ENCODE measurements at places on chromosomes 11 and 22.

GRCh38 chr11:11028017-11028692 lies 170.3 kb upstream of the ZBED5 start:
- DNase-seq, result peak; percentile 45
- H3K36me3 ChIP-seq, result no peaks in the 10 kb centered on the region
- H3K4me1 ChIP-seq, result no peaks in the 10 kb centered on the region
- H3K27ac ChIP-seq, result no peak overlapping the region

- DNase-seq, result no peak
- no peaks in the 10 kb centered on the region for H3K4me1 ChIP-seq
- no peaks in the 10 kb centered on the region for H3K36me3 ChIP-seq
- no peak overlapping the region for H3K4me3 ChIP-seq
- peak overlapping the region; percentile 65 for H3K27ac ChIP-seq
Measured at GRCh38 chr11:93249459-93250220, 51.8 kb upstream of the SLC36A4 start.

DNA sequence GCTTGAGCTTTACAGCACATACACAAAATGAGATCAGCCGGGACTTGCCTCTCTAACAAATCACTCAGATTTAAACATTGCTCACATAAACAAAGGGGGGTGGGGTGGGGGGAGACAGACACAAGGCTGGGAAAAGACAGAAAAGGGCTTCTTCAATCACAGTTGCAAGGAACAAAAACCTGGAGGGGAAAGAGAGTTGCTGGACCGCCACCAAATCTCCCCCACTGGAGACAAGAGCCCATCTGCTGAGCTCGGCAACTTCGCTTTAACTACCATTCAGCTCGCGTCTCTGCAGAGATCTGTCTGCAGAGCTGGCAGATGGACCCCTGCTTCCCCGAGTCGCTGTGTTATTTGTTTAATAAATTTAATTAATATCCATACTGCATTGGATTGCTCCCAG lies 165.0 kb downstream of the RCN1 start:
- no peak overlapping the region for H3K4me3 ChIP-seq
- H3K4me1 ChIP-seq, result no peaks in the 10 kb centered on the region
- no peaks in the 10 kb centered on the region for H3K27me3 ChIP-seq
- no peaks in the 10 kb centered on the region for H3K36me3 ChIP-seq
- DNase-seq, result no peak

- H3K36me3 ChIP-seq, result no peaks in the 10 kb centered on the region
- H3K27ac ChIP-seq, result no peak overlapping the region
- H3K27me3 ChIP-seq, result no peaks in the 10 kb centered on the region
- H3K4me3 ChIP-seq, result no peak overlapping the region
Measured at GRCh38 chr22:23400286-23400981, 179.7 kb downstream of the IGLL1 start.

DNA sequence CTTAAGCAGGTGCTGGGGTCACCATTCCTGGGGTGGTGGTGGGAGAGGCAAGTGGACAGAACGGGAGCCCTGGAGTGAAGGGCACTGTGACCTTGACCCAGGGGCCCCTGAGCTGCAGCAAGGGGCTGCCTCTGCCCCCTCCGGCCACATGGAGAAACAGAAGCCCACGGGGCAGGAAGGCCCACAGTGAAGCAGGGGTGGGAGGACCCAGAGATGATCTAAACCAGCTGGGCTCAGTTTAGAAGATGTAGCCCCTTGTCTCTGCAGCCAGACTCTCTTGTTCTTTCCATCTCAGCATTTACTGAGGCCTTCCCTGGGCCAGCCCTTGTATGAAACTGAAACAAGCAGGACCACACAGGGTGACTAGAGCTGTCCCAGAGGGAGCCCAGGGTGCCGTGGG lies 30.5 kb downstream of the WNT11 start:
- no peaks in the 10 kb centered on the region for H3K4me1 ChIP-seq
- H3K4me3 ChIP-seq, result no peak overlapping the region
- H3K27me3 ChIP-seq, result no peaks in the 10 kb centered on the region
- DNase-seq, result no peak

DNA sequence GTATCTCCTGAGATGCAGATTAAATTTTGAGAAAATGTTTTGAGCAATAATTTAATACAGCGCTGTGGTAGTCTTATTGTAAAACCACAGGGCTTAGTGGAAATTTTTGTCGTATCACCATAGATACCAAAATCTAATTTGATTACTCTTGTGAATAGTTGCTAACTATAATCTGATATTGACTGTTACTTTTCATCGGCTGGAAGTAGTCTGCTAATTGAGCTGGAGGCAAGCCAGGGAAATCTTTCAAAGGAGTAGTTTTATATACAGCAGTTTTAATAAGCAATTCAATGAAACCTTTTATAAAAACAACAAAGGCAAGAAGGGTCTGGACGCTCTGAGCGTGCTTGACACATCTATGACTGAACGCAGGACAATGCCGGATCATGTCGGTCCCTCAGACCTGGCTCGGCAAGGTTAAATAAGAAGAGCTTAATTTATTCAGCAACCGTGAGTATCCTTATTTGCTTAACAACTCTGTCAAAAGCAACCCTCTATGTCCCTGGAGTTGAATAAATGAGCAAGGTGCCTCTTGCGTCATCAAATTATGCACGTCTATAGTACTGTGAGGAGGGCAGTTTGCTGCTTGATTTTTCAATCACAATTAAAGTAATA lies 121.2 kb downstream of the NCAM1 start:
- no peaks in the 10 kb centered on the region for H3K4me1 ChIP-seq
- H3K27me3 ChIP-seq, result no peaks in the 10 kb centered on the region
- H3K27ac ChIP-seq, result no peak overlapping the region
- no peak for DNase-seq
- H3K36me3 ChIP-seq, result no peaks in the 10 kb centered on the region

DNA sequence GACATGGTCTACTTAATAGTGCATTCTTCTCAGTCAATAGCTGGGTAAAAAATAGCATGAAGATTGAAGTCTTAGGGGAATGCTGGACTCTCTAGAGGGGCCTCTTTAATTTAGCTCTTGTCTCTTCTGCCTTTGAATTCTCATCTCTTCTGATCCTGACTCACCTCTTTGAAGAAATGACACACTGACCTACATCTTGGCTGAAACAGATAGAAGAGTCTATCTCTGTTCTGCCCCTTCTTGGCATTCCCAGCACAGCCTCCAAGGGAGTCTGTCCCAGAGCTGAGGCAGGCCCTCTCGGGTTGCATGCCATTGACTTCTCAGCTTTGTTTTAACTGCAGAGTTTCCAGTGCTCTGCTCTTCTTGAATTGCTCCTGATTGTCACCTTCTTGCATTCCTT lies 55.7 kb downstream of the PTPRJ start:
- no peak for DNase-seq
- no peak overlapping the region for H3K4me3 ChIP-seq

GRCh38 chr11:71568704-71569349 lies 3.5 kb downstream of the KRTAP5-10 start:
- no peak for DNase-seq
- H3K4me1 ChIP-seq, result no peaks in the 10 kb centered on the region
- H3K4me3 ChIP-seq, result no peak overlapping the region
- no peaks in the 10 kb centered on the region for H3K27me3 ChIP-seq
- no peaks in the 10 kb centered on the region for H3K36me3 ChIP-seq
- no peak overlapping the region for H3K27ac ChIP-seq

GRCh38 chr11:134645576-134645975 lies 233.5 kb upstream of the B3GAT1 start:
- H3K4me3 ChIP-seq, result no peak overlapping the region
- H3K27me3 ChIP-seq, result no peaks in the 10 kb centered on the region
- H3K4me1 ChIP-seq, result no peaks in the 10 kb centered on the region
- no peak overlapping the region for H3K27ac ChIP-seq

GRCh38 chr11:27076121-27076589 lies 35.5 kb downstream of the BBOX1 start:
- DNase-seq, result no peak
- H3K4me1 ChIP-seq, result no peaks in the 10 kb centered on the region
- no peak overlapping the region for H3K4me3 ChIP-seq
- H3K27me3 ChIP-seq, result no peaks in the 10 kb centered on the region
- no peaks in the 10 kb centered on the region for H3K36me3 ChIP-seq
- H3K27ac ChIP-seq, result no peak overlapping the region
